ENCODE measurements at places on chromosomes 5 and 9. TPM values are rescaled to one million over a fixed set of nuclear protein-coding genes. Genes with fewer than 3 reads are reported as not detected.

Gene SOX30
- total RNA-seq: 0.11 TPM

DNA sequence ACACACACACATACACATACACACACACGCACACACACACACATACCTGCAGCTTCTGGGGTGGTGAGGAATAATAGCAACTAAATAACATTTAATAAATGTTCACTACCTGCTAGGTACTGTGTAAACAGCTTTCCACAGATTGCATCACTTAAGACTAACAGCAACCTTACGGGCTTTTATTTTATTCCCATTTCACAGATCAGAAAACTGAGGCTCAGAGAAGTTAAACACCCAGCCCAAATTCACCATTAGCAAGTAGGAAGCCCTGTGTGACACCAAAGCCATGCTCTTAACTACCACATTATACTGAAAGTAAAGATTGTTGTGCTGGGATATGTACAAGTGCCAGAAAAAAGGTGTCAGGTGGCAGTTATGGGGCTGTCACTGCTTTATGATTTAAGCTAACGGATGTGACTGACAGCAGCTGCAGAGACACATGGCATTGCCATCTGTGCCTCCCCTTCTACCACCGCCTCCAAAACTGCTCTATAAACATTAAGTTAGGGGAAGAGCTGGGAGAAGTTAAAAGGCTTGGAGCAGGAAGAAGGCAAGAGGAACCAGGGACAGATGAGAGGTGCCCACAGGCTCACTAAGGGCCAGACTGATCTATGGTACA lies 13.6 kb downstream of the MTMR12 start:
- no peak for DNase-seq
- no peaks in the 10 kb centered on the region for H3K27me3 ChIP-seq
- H3K27ac ChIP-seq: no peak overlapping the region
- no peak overlapping the region for H3K4me3 ChIP-seq
- H3K36me3 ChIP-seq: peaks cover 25% of the 10 kb centered on the region

Gene SLC36A3
- not detected for total RNA-seq

- DNase-seq: no peak
- H3K4me1 ChIP-seq: no peaks in the 10 kb centered on the region
- H3K27me3 ChIP-seq: no peaks in the 10 kb centered on the region
- no peak overlapping the region for H3K4me3 ChIP-seq
- no peaks in the 10 kb centered on the region for H3K36me3 ChIP-seq
These were observed 840.3 kb upstream of the SEMA6A start for GRCh38 chr5:117414926-117415325.

Measured in activated T-helper 2 cell treated with anti-CD3 and anti-CD28 coated beads, Interferon-gamma antibody, Interleukin-2, Interleukin-4, amounts not matched to agents 10 μg/mL and 5 μg/mL and 100 μg/mL, durations not matched to agents 14 hours and 24 hours and 36 hours (primary cell).